ENCODE measurements at places on chromosomes 13 and 19.
A peak's percentile ranks its signal among the peaks of the same experiment; 100 is the strongest.

DNA sequence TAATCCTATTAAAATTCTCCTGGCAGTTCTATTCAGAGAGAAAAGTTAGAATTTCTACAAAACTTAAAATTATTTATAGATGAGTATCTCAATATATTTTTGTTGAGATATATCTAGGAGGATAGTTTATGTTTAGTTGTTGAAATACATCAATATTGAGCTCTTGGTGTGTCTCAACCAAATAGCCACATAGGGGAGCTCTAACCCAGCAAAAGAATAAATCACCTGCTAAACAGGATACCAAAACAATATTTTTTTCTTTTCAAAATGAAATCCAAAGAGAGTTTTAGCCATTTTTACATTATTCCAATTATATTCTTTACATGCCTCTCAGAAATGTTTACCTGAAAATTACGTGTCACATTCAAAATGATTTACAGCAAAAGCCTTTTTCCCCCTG, 954.7 kb downstream of the SLITRK6 start:
- DNase-seq: no peak

- DNase-seq: no peak
These were observed 27.7 kb downstream of the CRTC1 start for GRCh38 chr19:18710996-18711751.

- DNase-seq: no peak
These were observed 3.7 kb upstream of the SIN3B start for GRCh38 chr19:16825312-16826052.

GRCh38 chr19:44131955-44132354, 9.4 kb upstream of the ZNF234 start:
- DNase-seq: no peak

GRCh38 chr13:73177916-73178565, 119.2 kb downstream of the KLF5 start:
- no peak for DNase-seq

DNA sequence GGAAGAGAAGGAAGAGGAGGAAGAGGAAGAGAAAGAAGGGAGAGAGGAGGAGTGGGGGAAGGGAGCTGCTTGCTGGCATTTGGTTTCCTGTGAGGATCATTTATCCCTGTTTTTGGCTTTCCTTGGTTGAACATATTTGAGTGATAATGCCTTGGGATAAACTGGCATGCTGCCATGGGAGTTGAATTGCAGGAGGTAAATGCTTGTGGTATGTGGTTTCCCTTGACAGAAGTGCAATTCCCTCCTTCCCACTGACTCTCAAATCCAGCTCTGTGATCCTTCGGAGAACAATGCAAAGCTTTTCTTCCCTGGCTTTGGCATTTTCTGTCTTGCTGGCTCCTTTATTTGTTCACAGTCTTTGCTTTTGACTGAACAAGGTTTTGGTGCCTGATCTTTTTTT, 27.2 kb upstream of the CBY2 start:
- DNase-seq: no peak

DNA sequence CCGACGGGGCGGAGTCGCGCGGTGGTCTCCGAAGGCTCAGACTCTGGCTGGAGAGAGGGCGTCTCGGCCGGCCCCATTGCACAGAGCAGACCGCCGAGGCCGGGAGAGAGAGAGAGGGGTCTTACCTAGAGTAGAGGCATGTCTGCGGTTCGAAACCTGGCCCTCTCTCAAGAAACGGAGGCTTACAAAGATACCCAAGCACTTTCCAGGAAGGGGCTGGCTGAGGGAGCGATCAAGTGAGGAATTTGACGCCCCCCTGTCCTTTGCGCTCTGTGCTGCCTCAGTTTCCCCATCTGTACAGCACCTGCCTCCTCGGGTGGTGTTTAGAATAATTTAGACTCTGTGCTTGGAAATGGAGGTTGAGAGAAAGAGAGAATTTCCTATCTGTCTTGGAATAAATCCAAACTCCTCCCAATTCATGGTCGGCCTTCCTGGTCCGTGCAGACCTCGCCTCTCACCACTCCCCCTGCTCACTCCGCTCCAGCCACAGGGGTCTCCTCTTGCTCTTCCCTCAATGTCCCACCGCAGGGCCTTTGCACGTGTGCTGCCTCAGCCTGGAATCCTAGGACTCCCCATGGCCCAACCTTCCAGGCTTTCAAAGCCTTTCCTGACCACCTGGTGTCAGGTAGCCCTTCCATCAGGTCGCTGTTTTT, 658 bp upstream of the ISOC2 start:
- no peak for DNase-seq

DNA sequence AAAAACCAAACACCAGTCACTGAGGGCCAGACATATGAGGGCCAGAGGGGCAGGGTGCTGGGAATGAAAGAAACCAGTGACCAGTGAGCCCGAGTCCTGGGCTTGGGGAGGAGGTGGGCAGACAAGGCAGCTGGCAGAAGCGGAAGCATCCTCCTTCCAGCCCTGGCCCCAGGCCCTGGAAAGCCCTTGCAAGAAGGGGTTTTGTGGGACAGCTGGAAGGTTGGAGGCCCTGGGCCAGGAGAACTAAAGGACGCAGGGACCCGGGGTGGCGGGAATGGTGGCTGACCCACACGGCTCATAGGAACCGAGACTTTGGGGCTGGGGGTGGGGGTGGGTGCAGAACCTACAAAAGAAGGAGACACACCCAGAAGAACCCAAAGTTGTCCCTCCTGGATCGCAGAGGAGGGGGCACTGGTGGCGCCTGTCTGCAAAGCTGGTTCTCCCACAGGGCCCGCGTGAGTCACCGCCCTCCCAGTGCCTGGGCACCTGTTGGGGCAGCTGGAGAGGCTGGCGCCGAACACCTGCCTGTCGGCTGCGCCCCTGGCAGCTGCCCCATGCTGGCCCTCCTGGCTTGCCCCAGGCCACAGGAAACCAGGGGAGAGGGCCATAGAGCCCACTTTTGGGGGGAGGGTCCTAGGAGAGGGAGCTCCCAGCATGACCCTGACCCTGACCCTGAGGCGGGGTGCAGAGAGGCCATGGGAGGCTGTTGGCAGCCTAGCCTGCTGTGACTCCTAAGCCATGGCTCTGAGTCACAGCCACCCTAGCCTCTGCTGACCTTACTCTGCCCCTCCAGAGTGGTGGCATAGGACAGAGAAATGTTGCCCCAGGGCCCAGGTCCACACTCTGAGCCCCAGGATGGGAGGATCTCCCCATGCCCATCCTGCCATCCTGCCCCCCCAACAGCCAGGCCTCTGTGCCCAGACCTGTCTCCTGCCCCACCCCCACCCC, 802 bp downstream of the DMPK start:
- DNase-seq: peak; percentile 3

DNA sequence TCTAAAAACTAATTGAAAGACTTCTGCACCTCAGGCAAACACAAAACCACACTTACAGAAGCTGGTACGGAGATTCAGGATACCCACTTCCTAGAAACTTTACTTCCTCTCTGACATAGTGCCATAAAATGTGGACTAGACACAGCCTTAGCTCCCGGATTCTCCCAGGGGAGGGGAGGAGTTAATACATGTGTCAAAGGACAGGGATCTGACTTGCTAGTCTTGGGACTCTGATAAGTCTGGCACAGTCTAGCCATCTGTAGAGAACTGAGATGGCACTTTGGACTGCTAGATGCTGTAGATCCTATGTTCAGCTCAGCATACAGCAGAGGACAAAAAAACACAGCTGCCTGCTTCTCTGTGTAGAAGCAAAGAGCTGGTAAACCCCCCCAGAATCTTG, 769.8 kb upstream of the MIR17HG start:
- DNase-seq: no peak

DNA sequence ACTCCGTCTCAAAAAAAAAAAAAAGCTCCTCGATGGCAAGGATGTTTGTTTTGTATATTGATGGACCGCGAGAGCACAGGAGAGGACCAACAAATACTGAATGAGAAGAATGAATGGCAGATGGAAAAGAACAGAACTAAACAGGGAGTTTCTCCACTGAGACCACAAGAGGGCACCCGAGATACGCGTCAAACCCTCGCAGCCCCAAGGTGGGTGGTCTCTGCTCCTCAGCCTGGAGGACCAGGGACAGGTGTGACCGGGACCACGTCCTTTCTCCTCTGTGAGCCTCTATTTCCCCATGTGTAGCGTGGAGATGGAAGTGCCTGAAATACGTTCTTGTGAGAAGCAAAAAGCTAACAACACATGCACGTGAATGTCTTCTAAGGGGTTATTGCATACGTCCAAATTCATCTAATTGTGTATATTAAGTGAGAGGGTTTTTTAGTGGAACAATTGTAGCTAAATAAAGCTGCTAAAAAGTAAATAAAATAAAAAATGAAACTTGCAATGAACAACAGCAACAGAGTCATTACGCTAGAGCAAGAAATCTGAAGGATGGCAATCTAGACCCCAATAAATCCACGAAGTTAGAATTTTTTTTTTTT, 8.3 kb upstream of the CDC42EP5 start:
- peak; percentile 74 for DNase-seq

- no peak for DNase-seq
These were observed 34.9 kb upstream of the UQCRFS1 start for GRCh38 chr19:29247872-29248271.

DNA sequence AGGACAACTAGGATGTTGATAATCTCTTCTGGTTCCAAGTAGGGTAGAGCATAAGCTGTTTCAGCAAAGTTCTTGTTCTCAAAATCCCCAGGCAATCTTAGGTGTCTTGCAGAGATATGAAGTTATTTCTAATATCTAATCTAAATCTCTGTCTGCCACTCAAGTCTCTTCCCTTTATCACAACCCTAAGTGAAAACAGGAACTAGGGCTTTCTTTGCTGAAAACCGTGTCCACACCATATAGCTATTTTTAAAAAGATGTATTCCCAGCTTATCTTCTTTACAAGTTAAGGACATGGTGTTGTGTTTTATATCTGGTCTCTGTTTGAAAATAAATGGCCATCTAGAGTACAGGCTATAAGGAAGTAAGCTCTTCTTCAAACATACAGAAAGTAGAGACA, 11.3 kb upstream of the RNASEH2B start:
- no peak for DNase-seq

DNA sequence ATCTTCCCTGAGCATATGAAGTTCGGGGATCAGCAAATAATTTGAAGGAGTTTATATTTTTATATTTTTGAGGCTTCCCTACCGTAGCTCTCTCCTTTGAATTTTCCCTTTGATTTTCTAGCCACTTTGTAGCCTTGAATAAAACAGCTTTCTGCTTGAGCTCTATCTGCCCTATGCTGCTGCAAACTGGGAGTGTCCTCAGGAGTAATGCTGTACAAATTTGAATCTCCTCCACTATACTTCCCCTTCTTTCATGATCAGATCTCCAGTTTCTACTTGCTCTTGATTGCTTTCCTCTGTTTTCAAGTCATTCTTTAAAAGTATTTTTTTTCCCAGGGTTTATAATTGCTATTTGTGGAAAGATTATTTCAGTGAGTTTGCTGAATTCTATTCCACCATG, 14.6 kb downstream of the PDS5B start:
- DNase-seq: no peak

- DNase-seq: no peak
These were observed 182.7 kb upstream of the TSC22D1 start for GRCh38 chr13:44758630-44759383.

DNA sequence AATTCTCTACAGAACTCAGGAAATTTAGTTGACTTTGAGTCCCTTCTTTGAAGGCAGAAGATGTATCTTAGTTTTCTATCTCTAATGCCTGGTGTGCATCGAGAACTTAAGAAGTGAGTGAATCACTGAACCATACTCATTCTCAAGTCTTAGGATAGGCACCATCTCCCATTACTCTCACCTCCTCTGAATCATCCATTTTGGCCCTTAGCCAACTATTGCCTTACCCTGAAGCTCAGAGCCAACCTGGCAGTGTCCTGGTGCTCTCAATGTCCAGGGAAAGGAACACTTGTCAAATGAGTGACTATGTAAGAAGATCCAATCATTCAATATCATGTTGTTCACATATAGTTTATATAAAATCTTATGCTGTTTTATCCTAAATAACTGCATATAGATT, 146.6 kb downstream of the RGCC start:
- DNase-seq: no peak

- DNase-seq: no peak
These were observed 338.9 kb downstream of the PCDH17 start for GRCh38 chr13:57970404-57970803.

DNA sequence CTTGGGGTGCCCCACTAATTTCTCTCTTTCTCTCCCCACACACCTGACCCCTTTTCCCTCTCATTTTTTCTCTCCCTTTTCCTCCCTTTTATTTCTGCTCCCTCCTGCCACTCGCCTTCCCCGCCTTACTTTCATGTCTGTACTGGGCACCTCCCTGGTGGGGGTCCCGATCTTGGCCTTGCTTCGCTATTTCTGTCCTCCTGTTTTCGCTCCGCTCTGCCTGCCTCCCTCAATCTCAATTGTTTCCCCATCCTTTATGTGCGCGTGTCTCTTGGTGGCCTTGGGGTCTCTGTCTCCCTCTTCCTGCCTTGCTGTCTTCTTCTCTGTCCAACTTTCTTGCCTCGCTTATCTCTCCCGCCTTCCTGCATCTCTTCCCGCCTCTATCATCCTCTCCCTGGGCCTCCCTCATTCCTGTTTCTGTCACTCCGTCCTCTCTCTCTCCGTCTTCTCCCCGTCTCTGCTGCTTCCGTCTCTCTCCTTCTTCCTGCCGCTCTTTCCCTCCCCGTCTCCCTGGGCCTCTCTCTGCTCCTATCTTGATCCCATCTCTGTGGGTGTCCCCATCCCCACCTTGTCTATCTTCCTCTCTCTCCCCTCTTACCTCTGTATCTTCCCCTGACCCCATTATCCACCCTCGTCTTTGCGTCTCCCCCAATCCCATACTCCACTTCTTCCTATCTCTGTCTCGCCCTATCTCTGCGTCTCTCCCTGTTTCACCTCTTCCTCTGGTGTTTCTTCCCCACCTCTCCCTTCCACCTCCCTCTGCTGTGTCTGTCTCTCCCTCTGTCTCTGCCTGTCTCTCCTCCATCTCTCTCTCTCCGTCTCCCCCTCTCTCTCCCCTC, 4.0 kb downstream of the GRIN2D start:
- no peak for DNase-seq

GRCh38 chr19:33477781-33478180, 43.8 kb downstream of the PEPD start:
- DNase-seq: no peak

DNA sequence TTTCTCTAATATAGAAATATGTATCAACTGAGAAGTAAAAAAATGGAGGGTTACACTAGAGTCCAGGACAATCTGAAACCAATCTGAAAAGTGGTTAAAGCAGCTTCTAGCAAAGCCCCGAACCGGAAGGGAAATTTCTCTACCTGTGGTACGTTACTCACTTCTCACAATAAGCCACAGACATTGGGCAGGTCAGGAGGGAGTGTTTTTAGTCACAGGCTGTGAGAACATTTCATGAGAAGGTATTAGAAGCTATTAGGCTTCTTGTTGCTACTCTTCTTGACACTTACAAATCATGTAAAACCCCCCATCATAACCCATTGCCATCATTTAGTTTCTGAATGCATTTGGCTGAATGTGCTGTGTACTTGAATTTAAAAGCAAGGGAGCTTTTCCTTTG, 120.9 kb downstream of the NUFIP1 start:
- no peak for DNase-seq

- DNase-seq: no peak
These were observed 11.5 kb upstream of the TFDP1 start for GRCh38 chr13:113573065-113573464.

DNA sequence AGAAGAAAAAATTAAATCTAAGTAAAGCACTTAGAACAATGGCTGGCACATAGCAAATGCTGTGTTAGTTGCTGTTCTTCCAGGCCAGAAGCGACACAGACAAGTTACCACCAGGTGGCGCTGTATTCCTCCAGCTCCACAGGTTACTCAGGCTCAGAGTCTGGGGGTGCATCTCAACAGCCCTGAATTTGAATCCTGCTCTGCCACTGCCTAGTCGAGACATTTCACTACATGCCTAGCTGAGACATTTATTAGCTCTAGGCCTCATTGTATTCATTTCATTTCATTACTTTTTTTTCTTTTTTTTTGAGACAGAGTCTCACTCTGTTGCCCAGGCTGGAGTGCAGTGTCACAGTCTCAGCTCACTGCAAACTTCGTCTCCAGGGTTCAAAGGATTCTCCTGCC, 16.4 kb upstream of the CYP2B6 start:
- DNase-seq: peak; percentile 79

Measured in neural crest cell (in vitro differentiated cells).